ENCODE measurements at places on chromosomes 6 and 20. TPM values are rescaled to one million over a fixed set of nuclear protein-coding genes. Genes with fewer than 3 reads are reported as not detected.
A peak's percentile ranks its signal among the peaks of the same experiment; 100 is the strongest.

DNA sequence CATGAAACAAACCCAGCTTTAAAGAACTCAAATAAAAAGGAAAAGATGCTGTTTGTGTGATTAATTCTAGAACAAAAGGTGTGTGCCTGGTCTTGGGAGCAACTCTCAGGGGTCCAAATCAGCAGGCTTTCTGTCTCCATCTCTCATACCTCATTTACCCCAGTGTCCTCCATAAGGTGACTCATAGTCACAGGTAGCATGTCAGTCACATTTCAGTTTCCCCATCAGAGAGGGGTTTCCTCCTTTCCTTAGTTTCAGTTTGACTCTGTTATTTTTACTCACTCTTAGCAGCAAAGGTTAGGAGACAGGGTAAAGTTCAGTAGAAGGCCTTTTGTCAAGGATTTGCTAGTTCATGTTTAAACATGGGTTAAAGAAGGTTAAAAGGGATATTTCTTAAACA is 46.2 kb downstream of the OGFRL1 start:
- H3K27me3 ChIP-seq = no peaks in the 10 kb centered on the region
- H3K4me3 ChIP-seq = no peak overlapping the region
- peak; percentile 18 for DNase-seq
- H3K36me3 ChIP-seq = no peaks in the 10 kb centered on the region
- no peaks in the 10 kb centered on the region for H3K4me1 ChIP-seq

- H3K27me3 ChIP-seq = no peaks in the 10 kb centered on the region
- H3K27ac ChIP-seq = no peak overlapping the region
- no peaks in the 10 kb centered on the region for H3K4me1 ChIP-seq
- no peaks in the 10 kb centered on the region for H3K36me3 ChIP-seq
These were observed 42.7 kb upstream of the TNFRSF21 start for GRCh38 chr6:47352194-47352920.

GRCh38 chr20:51917886-51918535 is 115.7 kb upstream of the SALL4 start:
- no peaks in the 10 kb centered on the region for H3K27me3 ChIP-seq
- H3K27ac ChIP-seq = no peak overlapping the region
- H3K36me3 ChIP-seq = no peaks in the 10 kb centered on the region
- H3K4me3 ChIP-seq = no peak overlapping the region

FERMT1 gene
- total RNA-seq = 13.9 TPM

GRCh38 chr6:147099974-147100373 is 104.2 kb upstream of the STXBP5 start:
- H3K27me3 ChIP-seq = no peaks in the 10 kb centered on the region
- no peaks in the 10 kb centered on the region for H3K4me1 ChIP-seq
- no peak for DNase-seq
- H3K27ac ChIP-seq = no peak overlapping the region
- no peak overlapping the region for H3K4me3 ChIP-seq
- no peaks in the 10 kb centered on the region for H3K36me3 ChIP-seq

HLA-DQA2 gene
- total RNA-seq = not detected

DNA sequence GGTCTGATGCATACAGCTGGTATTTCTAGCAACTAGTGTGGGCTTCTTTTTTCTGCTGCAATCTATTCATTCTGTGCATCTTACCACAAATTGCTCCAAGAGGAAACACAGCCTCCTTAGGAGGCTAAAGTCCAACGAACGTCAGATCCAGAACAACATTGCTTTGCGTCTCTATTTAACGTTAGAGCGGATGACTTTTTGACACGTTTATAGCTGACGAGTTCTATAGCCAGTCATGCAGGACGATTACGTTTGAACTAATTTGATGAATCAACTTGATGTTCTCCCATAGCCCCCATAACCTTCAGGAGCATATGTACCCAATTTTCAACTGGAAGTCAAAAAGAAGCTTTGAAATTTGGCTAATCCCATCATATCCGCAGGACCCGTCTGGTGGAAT is 59.9 kb downstream of the TSHZ2 start:
- H3K4me3 ChIP-seq = no peak overlapping the region
- DNase-seq = no peak
- no peaks in the 10 kb centered on the region for H3K4me1 ChIP-seq
- H3K27ac ChIP-seq = no peak overlapping the region

- peak overlapping the region; percentile 84 for H3K27ac ChIP-seq
- H3K36me3 ChIP-seq = no peaks in the 10 kb centered on the region
These were observed 51.7 kb downstream of the SLC22A23 start for GRCh38 chr6:3405182-3405518.

SCUBE3 gene
- 6.1 TPM for total RNA-seq

TRIM10 gene
- total RNA-seq = 0.12 TPM

PTPN1 gene
- total RNA-seq = 32.1 TPM

TCF15 gene
- not detected for total RNA-seq

- H3K4me3 ChIP-seq = no peak overlapping the region
- no peak overlapping the region for H3K27ac ChIP-seq
- H3K27me3 ChIP-seq = peaks cover 6% of the 10 kb centered on the region
- H3K4me1 ChIP-seq = peaks cover under 1% of the 10 kb centered on the region
These were observed 150.8 kb downstream of the NRN1 start for GRCh38 chr6:5855787-5856470.

DNA sequence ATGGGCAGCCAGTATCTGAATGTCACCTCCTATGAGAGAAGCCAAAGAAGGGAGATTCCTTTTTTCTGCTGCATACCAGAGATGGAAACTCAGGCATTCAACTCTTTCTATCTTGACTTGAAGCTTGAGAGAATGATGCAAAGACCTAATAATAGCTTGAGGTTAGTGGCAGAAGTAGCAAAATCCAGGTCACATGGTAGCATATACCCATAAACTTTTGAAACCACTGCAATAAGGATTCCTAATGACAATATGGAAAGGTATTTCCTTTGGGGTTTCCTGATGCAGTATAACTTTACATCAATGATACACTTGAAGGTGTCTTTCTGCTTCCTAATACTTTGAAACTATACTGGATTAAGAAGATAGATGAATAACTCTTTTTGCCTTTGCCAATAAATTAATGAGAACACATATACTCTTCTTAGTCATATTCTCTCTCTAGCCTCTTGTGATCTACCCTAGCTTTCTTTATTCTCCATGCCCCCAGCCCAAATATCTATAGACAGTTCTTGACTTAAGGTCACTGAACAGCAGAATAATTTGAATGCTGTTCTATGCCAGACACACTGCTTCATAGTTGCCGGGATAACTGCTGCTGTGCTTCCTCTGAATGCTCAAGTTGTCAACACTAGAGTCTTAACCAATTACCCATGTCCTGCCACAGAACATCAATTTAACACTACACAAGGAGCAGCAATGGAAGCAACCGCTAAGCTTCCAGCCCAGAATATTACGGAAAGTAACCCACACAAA is 155.5 kb upstream of the SIM1 start:
- H3K27ac ChIP-seq = no peak overlapping the region
- no peak overlapping the region for H3K4me3 ChIP-seq
- no peak for DNase-seq
- no peaks in the 10 kb centered on the region for H3K36me3 ChIP-seq
- H3K4me1 ChIP-seq = no peaks in the 10 kb centered on the region

MAFB gene
- 3.7 TPM for total RNA-seq

DNA sequence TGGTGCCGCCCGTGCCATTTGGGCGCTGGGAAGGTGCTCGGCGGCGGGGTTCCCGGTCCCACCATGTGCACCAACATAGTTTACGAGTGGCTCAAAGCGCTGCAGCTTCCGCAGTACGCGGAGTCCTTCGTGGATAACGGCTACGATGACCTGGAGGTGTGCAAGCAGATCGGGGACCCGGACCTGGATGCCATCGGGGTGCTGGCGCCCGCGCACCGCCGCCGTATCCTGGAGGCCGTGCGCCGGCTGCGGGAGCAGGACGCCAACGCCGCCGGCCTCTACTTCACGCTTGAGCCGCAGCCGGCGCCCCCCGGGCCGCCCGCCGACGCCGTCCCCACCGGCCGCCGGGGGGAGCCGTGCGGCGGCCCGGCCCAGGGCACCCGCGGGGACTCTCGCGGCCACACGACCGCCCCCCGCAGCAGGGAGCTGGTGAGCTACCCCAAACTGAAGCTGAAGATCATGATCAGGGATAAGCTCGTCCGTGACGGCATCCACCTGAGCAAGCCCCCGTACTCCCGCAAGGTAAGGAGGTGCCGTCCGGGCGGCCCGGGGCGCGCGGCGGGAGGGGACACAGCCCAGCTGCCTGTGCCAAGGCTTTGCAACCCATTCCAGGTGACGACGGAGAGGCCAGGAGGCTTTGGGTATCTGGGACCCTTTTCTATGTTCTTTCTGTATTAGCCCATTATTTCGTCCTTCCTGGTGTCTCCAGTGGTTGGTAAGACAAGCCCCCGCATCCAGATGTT is 547 bp downstream of the SAMD5 start:
- peak overlapping the region; percentile 90 for H3K4me3 ChIP-seq
- H3K27ac ChIP-seq = peak overlapping the region; percentile 22
- H3K4me1 ChIP-seq = peaks cover 14% of the 10 kb centered on the region
- no peaks in the 10 kb centered on the region for H3K27me3 ChIP-seq
- DNase-seq = peak; percentile 52
- no peaks in the 10 kb centered on the region for H3K36me3 ChIP-seq

- peak overlapping the region; percentile 85 for H3K27ac ChIP-seq
- no peaks in the 10 kb centered on the region for H3K4me1 ChIP-seq
- peak overlapping the region; percentile 40 for H3K4me3 ChIP-seq
- DNase-seq = no peak
- H3K27me3 ChIP-seq = no peaks in the 10 kb centered on the region
These were observed 127.8 kb downstream of the HFE start for GRCh38 chr6:26214803-26215584.
